Prostate gland (tissue), 2 donors: ENCODE measurements at places on chromosomes 7 and 10.

- H3K27ac ChIP-seq, result no peak overlapping the region
Observed at GRCh38 chr7:157690058-157690832, 353.4 kb downstream of the DNAJB6 start.

- peak; percentile 82 for DNase-seq
- peak overlapping the region; percentile 23 for H3K4me3 ChIP-seq
- no peaks in the 10 kb centered on the region for H3K36me3 ChIP-seq
- no peak overlapping the region for H3K27ac ChIP-seq
Observed at GRCh38 chr7:71733107-71733870, 601.3 kb downstream of the GALNT17 start.

- no peak for DNase-seq
- no peaks in the 10 kb centered on the region for H3K36me3 ChIP-seq
- H3K27me3 ChIP-seq, result no peaks in the 10 kb centered on the region
- H3K4me1 ChIP-seq, result no peaks in the 10 kb centered on the region
- no peak overlapping the region for H3K27ac ChIP-seq
Observed at GRCh38 chr7:2663121-2663886, 24.7 kb upstream of the AMZ1 start.

DNA sequence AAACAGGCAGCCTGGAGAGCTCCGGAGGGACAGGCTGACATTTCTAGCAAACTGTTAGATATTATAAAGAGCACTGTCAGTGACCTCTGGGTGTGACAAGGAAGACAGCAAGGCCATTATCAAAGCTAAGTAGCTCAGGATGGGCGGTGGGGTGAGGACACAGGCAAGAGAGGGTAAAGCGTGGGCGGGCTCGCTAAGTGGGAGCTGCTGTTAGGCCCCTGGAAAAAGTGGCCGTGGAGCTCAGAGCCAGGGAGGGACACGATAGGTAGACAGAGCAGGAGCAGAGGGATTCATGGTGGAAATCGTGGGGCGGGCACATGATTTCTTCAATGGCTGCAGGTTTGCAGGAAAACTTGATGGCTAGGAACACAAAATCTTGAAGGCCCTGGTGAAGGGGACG is 51.4 kb upstream of the NPS start:
- DNase-seq, result no peak
- no peak overlapping the region for H3K27ac ChIP-seq
- no peaks in the 10 kb centered on the region for H3K27me3 ChIP-seq
- H3K4me3 ChIP-seq, result no peak overlapping the region

DNA sequence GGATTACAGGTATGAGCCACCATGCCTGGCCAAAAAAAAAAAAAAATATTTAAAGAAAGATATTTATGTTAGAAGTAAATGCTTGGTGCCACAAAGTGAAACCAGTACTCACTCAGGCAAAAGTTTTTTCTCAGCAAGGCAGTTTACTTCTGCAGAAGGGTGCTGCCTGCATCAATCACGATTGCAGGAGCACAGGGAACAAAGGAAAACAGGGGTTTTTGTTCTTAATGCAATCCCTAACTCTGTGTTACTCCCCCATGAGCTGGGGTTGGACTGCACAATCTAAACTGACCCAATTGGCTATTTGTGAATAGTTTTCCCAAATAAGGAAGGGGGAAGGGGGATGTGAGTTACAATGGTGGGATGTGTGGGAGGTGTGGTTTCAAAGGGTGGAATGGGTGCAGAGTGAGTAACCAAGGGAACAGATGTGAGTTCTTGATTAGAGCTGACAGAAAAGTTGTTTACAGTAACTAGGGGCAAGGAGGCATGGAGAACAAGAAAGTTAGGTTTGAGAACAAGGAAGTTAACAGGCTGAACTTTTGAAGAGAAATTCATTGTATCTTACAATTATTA is 255.4 kb downstream of the TYW1 start:
- DNase-seq, result no peak
- no peaks in the 10 kb centered on the region for H3K36me3 ChIP-seq
- H3K27ac ChIP-seq, result no peak overlapping the region

- no peaks in the 10 kb centered on the region for H3K27me3 ChIP-seq
- H3K36me3 ChIP-seq, result no peaks in the 10 kb centered on the region
- H3K4me1 ChIP-seq, result no peaks in the 10 kb centered on the region
- no peak overlapping the region for H3K4me3 ChIP-seq
- no peak overlapping the region for H3K27ac ChIP-seq
Observed at GRCh38 chr10:22368981-22369380, 23.7 kb downstream of the SPAG6 start.

DNA sequence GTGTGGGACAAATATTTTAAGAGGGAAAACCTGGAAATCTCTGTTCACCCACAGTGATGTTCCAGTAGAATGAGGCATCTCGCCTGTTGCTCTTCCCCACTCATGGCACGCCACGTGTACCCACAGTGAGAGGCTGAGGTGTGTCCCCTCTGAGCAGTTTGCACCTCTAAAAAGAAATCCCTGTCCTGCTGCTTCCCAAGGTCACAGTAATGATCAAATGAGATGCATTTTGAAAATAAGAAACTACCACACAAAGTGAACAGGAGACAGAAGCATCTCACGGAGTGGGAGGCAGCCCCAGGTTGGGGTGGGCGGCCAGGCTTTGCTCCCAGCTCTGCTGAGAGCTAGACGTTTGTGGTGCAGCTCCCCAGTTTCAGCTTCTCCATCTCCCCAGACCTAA is 12.4 kb upstream of the ZNF777 start:
- no peaks in the 10 kb centered on the region for H3K27me3 ChIP-seq
- H3K27ac ChIP-seq, result no peak overlapping the region
- no peaks in the 10 kb centered on the region for H3K36me3 ChIP-seq
- DNase-seq, result no peak
- H3K4me3 ChIP-seq, result no peak overlapping the region
- no peaks in the 10 kb centered on the region for H3K4me1 ChIP-seq
